ENCODE measurements at places on chromosomes 12 and 14.

DNA sequence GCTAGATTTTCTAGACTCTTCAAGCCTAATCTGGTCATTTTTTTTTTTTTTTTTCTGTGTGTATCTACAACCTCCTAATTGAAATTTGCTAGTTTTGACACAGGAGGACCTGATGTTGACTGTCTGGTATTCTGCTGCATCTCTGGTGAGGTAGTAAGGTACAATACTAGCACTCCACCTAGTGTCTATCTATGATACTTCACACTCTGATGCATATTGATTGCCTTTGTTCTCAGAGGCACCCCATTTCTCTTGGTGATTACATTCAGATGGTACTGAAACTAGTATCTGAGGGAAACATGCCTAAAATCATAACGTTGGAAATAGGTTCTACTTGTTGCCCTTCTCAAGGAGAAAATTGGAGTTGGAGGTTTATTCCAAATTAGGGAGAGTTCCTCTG is 930.5 kb upstream of the NOVA1 start:
- H3K27ac ChIP-seq, result no peak overlapping the region
- no peaks in the 10 kb centered on the region for H3K27me3 ChIP-seq
- H3K36me3 ChIP-seq, result no peaks in the 10 kb centered on the region
- DNase-seq, result peak; percentile 41
- H3K4me1 ChIP-seq, result no peaks in the 10 kb centered on the region

DNA sequence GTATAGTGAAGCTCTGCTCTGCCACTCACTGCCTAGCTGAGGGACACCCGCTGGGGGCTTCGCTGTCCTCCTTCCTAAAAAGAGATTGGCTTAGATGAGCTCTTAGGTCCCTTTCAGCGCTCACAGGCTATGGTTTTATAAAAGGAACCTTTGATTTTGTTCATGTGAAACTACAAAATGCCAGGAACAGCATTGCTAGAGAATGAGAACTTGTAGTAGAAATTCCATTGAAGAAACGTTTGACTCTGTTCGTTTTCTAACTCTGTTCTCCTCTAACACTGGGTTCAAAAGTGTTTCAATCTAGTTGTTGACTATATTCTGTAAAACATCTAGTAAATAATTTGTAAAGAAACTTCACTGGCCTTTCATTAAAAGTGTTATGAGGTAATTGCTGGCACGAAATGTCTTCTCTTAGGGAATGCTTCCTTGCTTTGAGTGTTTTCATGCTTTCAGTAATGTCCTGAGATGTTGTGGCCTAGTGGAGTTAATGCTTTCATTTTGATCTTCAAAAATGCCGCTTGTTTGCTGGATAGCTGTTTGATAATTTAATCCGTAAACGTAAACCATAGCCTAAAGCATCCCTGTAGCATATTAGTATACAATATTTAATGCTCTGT is 1.6 kb downstream of the MARK3 start:
- H3K27me3 ChIP-seq, result no peaks in the 10 kb centered on the region
- H3K27ac ChIP-seq, result no peak overlapping the region
- DNase-seq, result no peak
- peak overlapping the region; percentile 82 for H3K4me3 ChIP-seq

DNA sequence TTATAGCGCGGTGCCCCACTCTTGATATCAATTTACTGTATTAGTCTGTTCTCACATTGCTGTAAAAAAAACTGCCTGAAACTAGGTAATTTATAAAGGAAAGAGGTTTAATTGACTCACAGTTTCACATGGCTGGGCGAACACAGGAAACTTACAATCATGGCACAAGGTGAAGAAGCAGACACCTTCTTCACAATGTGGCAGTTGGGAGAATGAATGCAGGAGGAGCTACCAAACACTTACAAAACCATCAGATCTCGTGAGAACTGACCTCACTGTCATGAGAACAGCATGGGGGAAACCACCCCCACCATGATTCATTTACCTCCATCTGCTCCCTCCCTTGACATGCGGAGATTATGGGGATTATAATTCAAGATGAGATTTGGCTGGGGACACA is 42.3 kb downstream of the FBXO34 start:
- no peak overlapping the region for H3K4me3 ChIP-seq
- no peak for DNase-seq
- no peaks in the 10 kb centered on the region for H3K27me3 ChIP-seq
- no peak overlapping the region for H3K27ac ChIP-seq
- H3K36me3 ChIP-seq, result no peaks in the 10 kb centered on the region

DNA sequence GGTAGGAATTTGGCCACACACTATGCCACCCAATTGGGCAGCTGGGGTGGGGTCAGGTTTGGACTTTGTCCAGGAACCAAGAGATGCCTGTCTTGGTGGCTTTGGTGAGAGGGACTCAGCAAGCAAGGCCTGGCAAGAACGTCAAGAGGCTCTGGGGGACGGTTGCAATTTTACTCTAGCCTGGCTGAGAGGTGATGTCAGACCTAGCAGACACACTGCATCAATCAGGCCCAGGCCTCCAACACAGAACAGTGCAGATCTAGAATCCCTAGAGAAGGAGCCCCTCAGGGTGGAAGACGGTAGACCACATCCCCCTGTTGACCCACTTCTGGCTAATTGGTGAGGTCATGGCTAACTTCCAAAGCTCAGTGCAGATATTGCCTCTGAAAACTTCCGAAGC is 1.6 kb upstream of the UNC119B start:
- DNase-seq, result no peak
- peaks cover 5% of the 10 kb centered on the region for H3K4me1 ChIP-seq
- no peak overlapping the region for H3K27ac ChIP-seq
- no peak overlapping the region for H3K4me3 ChIP-seq
- no peaks in the 10 kb centered on the region for H3K27me3 ChIP-seq

DNA sequence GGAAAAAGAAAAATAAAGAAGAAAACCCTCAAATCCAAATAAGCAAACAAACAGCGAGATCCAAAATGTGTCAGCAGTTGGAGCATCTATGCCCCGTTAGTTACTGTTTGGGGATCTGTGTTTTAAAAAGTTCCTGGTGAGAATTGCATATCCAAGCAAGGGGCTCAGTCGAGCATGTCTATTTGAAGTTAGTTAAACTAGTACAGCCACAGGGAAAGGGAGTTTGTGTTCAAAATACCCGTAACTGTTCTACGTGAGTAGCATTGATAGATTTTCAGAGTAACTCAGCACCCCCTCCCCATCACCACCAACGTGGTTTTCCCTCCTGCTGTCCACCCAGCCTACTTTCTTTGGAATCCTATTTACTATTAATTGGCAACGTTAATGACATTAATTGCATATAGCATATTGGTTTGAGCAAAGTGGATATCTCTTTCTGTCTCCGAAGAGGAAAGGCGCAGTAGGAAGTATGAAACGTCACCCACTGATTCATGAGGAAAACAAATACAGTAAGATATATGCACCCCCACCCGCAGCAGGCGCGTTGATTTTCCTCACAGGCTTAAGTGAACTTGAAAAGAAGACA is 1.5 kb downstream of the NPAS3 start:
- H3K4me3 ChIP-seq, result no peak overlapping the region
- H3K27me3 ChIP-seq, result no peaks in the 10 kb centered on the region
- H3K4me1 ChIP-seq, result no peaks in the 10 kb centered on the region
- no peaks in the 10 kb centered on the region for H3K36me3 ChIP-seq
- DNase-seq, result no peak

- no peaks in the 10 kb centered on the region for H3K36me3 ChIP-seq
- H3K4me3 ChIP-seq, result no peak overlapping the region
- DNase-seq, result peak; percentile 22
- H3K4me1 ChIP-seq, result no peaks in the 10 kb centered on the region
- H3K27me3 ChIP-seq, result no peaks in the 10 kb centered on the region
Observed at GRCh38 chr12:34625116-34625515, 602.8 kb downstream of the ALG10 start.

GRCh38 chr12:77847680-77848431 is 17.2 kb downstream of the NAV3 start:
- H3K27ac ChIP-seq, result no peak overlapping the region
- H3K4me1 ChIP-seq, result peaks cover 20% of the 10 kb centered on the region
- peak; percentile 34 for DNase-seq
- peaks cover 13% of the 10 kb centered on the region for H3K27me3 ChIP-seq
- H3K4me3 ChIP-seq, result no peak overlapping the region

GRCh38 chr14:89027097-89027740 is 202.8 kb downstream of the TTC8 start:
- no peaks in the 10 kb centered on the region for H3K27me3 ChIP-seq
- no peaks in the 10 kb centered on the region for H3K36me3 ChIP-seq
- H3K4me1 ChIP-seq, result no peaks in the 10 kb centered on the region
- peak overlapping the region; percentile 55 for H3K4me3 ChIP-seq

- no peaks in the 10 kb centered on the region for H3K4me1 ChIP-seq
- no peak overlapping the region for H3K27ac ChIP-seq
- no peaks in the 10 kb centered on the region for H3K36me3 ChIP-seq
- H3K4me3 ChIP-seq, result no peak overlapping the region
- H3K27me3 ChIP-seq, result no peaks in the 10 kb centered on the region
- DNase-seq, result no peak
Observed at GRCh38 chr14:50823051-50823761, 7.8 kb downstream of the NIN start.

GRCh38 chr14:31578792-31579501 is 17.7 kb downstream of the NUBPL start:
- H3K27ac ChIP-seq, result no peak overlapping the region
- no peaks in the 10 kb centered on the region for H3K36me3 ChIP-seq
- H3K4me1 ChIP-seq, result no peaks in the 10 kb centered on the region
- DNase-seq, result no peak
- H3K27me3 ChIP-seq, result no peaks in the 10 kb centered on the region

DNA sequence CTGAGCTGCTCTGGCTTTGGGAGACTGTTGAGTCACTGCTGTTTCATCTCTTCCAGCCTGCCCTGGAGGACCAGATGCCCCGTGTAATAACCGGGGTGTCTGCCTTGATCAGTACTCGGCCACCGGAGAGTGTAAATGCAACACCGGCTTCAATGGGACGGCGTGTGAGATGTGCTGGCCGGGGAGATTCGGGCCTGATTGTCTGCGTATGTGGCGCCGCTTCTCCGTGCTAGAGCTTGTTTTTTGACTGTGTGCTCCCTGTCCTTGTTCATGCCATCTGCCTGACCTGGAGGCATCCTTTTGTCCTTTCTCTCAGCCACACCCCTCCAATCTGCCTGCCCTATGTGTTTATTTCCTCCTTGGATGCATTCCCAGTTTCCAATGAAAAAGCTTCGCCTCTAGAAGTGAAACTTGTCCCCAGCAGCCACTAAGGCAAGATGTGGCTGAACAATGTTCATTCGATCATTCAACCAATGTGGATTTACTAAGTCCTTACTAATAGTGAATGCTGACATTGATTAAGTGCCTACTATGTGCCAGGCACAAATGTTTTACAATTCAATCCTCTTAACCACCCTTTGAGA is 98.6 kb downstream of the NT5DC3 start:
- no peak overlapping the region for H3K27ac ChIP-seq
- H3K36me3 ChIP-seq, result no peaks in the 10 kb centered on the region
- H3K27me3 ChIP-seq, result no peaks in the 10 kb centered on the region
- no peaks in the 10 kb centered on the region for H3K4me1 ChIP-seq
- DNase-seq, result no peak
- no peak overlapping the region for H3K4me3 ChIP-seq

DNA sequence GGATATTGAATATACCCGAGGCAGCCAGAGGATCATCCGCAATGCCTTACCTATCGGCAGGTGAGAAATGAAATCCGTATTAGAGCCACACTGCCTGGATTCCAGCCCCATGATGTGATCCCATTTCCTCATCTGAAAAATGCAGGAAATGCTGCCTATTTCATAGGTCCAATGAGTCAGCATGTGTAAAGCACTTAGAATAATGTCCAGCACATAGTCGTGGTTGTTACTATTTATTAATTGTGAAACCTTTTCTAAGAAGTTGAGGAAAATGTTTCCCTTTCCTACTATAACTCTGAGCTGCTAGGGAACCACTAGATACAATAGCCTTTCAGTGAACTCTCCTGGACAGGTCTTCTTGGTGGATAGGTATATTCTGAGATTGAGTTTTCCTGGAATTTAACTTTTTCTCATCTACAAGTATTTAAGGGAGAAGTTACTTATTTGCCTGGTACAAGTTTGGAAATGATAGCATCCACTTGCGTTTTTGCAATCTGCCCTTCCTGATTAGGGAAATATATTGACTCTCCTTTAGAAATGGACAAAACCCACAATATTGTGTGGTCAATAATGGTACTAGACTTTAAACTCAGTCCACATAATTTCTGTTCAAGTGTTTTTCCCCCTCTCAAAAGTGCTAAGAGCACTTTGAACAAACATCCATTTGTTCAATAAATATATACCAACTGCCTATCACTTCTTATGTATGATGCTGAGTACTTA is 12.2 kb downstream of the POLR3B start:
- DNase-seq, result no peak
- H3K36me3 ChIP-seq, result no peaks in the 10 kb centered on the region
- H3K27ac ChIP-seq, result no peak overlapping the region
- no peak overlapping the region for H3K4me3 ChIP-seq
- no peaks in the 10 kb centered on the region for H3K4me1 ChIP-seq

Measured in MM.1S (cell line).